Right atrium auricular region (tissue), 2 donors: ENCODE measurements at places on chromosomes 4 and X. TPM values are rescaled to one million over a fixed set of nuclear protein-coding genes. Genes with fewer than 3 reads are reported as not detected.

DNA sequence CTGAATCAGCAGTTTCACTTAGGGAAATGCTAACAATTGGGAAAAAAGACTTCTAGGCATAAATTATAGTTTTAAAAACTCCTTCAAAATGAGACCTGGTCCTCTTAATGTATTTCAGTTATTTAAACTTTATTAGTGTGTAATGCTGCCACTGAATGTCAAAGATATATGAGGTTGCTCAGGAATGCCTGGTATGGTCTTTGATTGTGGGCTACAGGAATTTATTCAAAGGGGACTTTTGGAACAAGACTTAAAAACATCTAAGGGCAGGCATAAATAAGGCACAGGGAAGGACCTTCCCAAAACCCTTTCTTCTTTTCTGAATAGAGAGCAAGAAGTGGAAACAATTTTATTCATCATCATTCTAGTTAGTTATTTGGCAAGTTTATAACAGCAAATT lies 439.1 kb downstream of the TLL1 start:
- no peak overlapping the region for H3K27ac ChIP-seq
- no peaks in the 10 kb centered on the region for H3K27me3 ChIP-seq
- no peaks in the 10 kb centered on the region for H3K4me1 ChIP-seq
- no peak for DNase-seq
- H3K4me3 ChIP-seq = no peak overlapping the region

- H3K4me3 ChIP-seq = no peak overlapping the region
- DNase-seq = no peak
- no peaks in the 10 kb centered on the region for H3K36me3 ChIP-seq
- peaks cover 22% of the 10 kb centered on the region for H3K4me1 ChIP-seq
Observed at GRCh38 chr4:52548818-52549570, 110.1 kb downstream of the USP46 start.

- no peaks in the 10 kb centered on the region for H3K27me3 ChIP-seq
- no peaks in the 10 kb centered on the region for H3K36me3 ChIP-seq
- H3K4me3 ChIP-seq = no peak overlapping the region
- no peaks in the 10 kb centered on the region for H3K4me1 ChIP-seq
Observed at GRCh38 chr4:70533791-70534190, 15.4 kb downstream of the AMTN start.

DNA sequence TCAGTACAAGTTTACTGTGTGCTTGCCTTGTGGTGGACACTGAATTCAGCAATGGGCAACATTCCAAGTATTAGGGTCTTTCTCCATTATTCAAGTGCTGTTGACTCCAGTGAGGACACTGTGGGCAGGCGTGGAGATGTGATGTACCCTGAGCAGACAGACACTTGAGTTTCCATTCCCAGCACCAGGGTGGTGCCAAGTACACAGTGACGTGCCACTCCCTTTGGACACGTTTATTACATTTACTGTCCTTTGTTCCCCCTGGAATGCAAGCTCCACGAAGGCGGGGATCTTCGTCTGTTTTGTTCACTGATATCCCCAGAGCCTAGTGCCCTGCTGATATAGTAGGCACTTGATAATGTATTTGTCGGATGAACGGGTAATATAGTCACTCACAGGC lies 130.6 kb upstream of the STX18 start:
- no peak overlapping the region for H3K27ac ChIP-seq
- H3K36me3 ChIP-seq = no peaks in the 10 kb centered on the region
- no peak overlapping the region for H3K4me3 ChIP-seq
- no peak for DNase-seq
- no peaks in the 10 kb centered on the region for H3K4me1 ChIP-seq

DNA sequence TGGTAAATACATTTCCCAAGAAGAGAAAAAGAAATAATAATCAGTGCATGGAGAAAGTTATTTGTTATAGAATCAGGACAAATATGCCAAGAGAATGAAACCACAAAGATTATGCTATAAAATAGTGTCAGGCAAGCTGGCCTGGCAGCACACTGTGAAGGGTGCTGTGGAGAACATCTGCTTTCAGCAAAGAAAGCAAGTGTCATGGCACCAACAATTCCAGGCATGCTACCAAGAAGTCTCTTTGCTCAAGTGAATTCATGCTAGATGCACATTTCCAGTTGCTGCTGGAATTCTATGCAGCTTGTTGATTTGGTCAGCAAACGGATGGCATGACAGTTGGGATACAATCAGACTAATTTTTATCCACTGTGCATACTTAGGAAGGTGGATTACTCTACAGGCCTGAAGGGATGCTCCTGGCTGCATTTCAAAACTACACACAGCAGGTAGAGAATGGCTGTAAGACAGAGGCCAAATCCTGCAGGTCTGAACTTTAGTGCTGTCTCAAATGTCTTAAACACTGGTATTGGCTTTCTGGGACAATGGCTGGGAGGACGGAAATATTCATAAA lies 154.6 kb upstream of the FAT1 start:
- no peaks in the 10 kb centered on the region for H3K27me3 ChIP-seq
- no peaks in the 10 kb centered on the region for H3K4me1 ChIP-seq
- no peak overlapping the region for H3K27ac ChIP-seq
- no peak for DNase-seq

- no peaks in the 10 kb centered on the region for H3K36me3 ChIP-seq
- DNase-seq = no peak
- no peaks in the 10 kb centered on the region for H3K27me3 ChIP-seq
- no peak overlapping the region for H3K27ac ChIP-seq
- no peaks in the 10 kb centered on the region for H3K4me1 ChIP-seq
Observed at GRCh38 chr4:76257824-76258223, 6.3 kb downstream of the FAM47E start.

- peak overlapping the region; percentile 80 for H3K27ac ChIP-seq
- H3K36me3 ChIP-seq = no peaks in the 10 kb centered on the region
- H3K4me3 ChIP-seq = peak overlapping the region; percentile 38
- peaks cover 6% of the 10 kb centered on the region for H3K27me3 ChIP-seq
Observed at GRCh38 chr4:174215057-174215456, 68.4 kb downstream of the FBXO8 start.

The BANK1 gene
- total RNA-seq = not detected

The RHOH gene
- 0.47 TPM for total RNA-seq

The BTC gene
- total RNA-seq = not detected
